Esophagus muscularis mucosa (tissue), 4 donors: ENCODE measurements at places on chromosomes 12 and 14. TPM values are rescaled to one million over a fixed set of nuclear protein-coding genes. Genes with fewer than 3 reads are reported as not detected.

The ISM2 gene
- not detected for total RNA-seq

The GALNT6 gene
- 5.8 TPM for total RNA-seq

The LMNTD1 gene
- total RNA-seq, result 0.75 TPM

The EPYC gene
- total RNA-seq, result not detected

DNA sequence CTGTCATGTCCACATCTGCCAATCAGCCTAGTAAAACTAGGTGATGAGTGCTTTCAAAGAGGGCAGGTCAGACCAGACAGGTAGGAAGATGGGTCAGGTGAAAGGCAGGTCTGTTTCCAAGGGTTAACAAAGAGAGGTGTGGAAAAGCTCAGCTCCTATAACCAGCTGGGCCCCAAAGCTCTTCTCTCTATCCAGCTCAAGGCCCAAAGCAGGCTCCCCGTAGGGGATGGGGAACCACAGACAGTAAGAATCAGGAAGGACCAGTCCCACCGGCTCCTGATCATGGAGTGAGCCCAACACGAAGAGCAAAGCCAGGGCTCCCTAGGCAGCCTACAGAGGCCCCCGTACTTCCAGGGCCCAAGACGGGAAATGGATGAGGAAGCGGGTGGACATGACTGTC, 83.2 kb downstream of the TTC9 start:
- DNase-seq, result no peak

- DNase-seq, result no peak
Measured at GRCh38 chr14:39034481-39035296, 68.3 kb downstream of the SEC23A start.
